IMR-90 (cell line): ENCODE measurements at places on chromosomes 7 and 10. TPM values are rescaled to one million over a fixed set of nuclear protein-coding genes. Genes with fewer than 3 reads are reported as not detected.

DNA sequence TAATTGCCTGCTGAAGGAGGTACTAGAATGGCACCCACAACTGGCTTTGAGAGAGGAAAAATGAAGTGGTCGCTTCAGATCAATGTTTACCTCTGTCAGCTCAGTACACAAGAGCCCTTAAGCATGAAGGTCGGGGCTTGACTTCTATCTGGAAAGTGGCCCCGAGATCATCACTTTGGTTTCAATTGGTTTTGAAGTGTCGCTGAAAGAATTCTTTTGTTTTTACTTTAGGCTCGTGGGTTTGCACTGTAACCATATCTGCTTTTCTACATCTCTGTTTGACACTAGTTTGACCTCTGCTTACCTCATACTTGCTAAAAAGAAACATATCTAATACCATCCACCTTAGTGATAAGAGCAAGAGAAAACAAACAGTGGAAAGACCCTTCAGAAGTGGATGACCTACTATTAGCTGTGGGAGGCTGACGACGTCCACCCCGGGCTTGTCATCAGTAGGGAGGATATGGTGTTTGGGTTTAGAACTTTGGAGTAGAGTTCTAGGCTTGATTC is 361.8 kb downstream of the GATA3 start:
- no peak for DNase-seq

- DNase-seq: no peak
Observed at GRCh38 chr10:110744782-110745181, 100.6 kb downstream of the RBM20 start.

- peak; percentile 100 for DNase-seq
Observed at GRCh38 chr7:105776068-105776790, 100.2 kb downstream of the ATXN7L1 start.

Gene SH2B2
- 0.36 and 0.56 TPM in 2 replicates for total RNA-seq

- no peak for DNase-seq
Observed at GRCh38 chr7:44918029-44918428, 32.7 kb upstream of the PURB start.

- no peak for DNase-seq
Observed at GRCh38 chr10:120800528-120801323, 50.4 kb upstream of the WDR11 start.

Gene FAM24B
- 1.6 and 2.2 TPM in 2 replicates for total RNA-seq

DNA sequence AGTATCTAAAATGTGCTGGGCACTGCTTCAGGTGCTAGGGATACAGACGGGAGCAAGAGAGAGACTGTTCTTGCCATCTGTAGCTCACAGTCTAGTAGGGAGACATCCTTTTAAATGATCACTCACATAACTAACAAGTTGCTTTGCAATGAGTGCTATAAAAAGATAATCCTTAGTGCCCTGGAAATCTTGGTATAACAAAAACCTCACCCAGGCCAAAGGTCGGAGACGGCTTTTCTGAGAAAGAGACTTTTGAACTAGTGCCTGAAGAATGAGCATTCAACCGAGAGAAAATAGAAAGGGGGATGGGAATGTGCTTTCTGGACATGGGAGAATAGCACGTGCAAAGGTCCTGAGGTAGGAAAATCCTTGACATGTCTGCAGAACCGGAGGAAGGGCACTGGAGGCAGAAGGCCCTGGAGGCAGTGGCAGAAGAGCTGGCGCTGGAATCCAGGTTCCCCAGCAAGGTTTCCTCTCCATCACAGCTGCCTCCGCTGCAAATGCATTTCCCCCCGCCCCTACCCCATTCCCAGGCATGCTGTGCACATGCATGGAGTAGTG is 89.4 kb downstream of the COL13A1 start:
- no peak for DNase-seq

DNA sequence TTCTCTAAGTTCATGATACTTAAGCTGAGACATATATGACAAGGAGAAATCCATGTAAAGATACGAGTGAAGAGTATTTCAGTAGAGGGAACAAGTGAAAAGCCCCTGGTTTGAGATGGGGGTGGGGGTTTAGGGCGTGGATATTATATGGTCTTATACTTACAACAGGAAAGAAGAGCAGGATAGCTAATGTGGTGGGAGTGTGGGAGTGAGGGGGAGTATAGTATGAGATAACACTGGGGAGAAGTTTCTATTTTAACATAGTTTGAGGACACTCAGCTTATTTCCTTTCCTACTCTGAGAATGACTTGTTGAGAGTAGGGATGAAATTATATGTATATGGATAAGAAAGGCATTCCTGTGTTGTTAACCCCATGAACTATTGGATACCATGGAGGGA is 36.5 kb downstream of the MCU start:
- no peak for DNase-seq

Gene FAM107B
- 27.1 and 46.4 TPM in 2 replicates for total RNA-seq

GRCh38 chr10:69265521-69265920 is 12.8 kb upstream of the HK1 start:
- no peak for DNase-seq

Gene CALHM1
- total RNA-seq: not detected in 2 replicates

Gene DNAJC1
- 13.3 and 22.8 TPM in 2 replicates for total RNA-seq

Gene RPEL1
- total RNA-seq: under 0.01 and 0.28 TPM in 2 replicates

- peak; percentile 15 for DNase-seq
Observed at GRCh38 chr10:124612611-124613498, 131.3 kb downstream of the FAM53B start.

DNA sequence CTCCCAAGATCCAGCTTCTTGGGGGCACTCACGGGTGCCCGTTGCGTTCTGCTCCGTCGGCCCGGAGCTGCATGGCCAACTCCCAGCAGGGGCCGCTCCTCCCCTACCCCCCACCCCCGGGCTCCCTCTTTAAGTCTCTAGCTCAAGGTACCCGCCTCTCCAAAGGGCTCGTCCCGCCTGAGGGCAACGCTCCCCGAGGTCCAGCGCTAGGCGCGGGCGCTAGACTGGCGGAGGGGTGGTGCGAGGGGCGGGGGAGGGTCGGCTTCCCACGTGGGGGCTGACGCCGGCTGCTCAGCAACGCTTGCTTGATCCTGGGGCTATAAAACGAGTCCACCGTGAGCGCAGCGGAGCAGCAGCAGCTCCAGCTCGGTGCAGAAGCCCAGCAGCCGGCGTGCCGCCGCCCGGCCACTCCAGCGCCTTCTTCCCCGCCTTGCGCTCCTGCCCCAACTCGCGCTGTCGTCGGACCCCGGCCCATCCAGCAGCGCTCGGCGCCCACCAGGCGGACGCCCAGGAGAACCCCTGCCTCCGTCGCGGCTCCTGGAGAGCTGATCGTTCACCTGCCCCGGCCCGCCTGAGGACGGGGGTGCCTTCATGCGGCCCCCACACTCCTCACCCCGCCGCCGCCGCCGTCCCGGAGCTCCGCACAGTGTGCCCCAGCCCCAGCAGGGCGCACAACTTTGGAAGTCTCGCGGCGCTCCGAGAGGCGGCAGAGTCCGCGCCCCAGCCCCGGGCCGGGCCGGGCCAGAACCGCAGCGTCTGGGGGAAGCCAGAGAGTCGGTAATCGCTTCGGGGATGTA is at the start of gene ADRA2A:
TSS of gene ADRA2A (plus strand) at position 348 of the 797 bp plus-strand sequence. CDS start 968 bp downstream, outside the sequence.
- peak; percentile 15 for DNase-seq

- no peak for DNase-seq
Observed at GRCh38 chr7:106110885-106111654, 1.0 kb downstream of the SYPL1 start.

- no peak for DNase-seq
Observed at GRCh38 chr10:29958440-29958839, 100.9 kb downstream of the JCAD start.

GRCh38 chr10:116269619-116270018 is 3.4 kb downstream of the GFRA1 start:
- DNase-seq: no peak

GRCh38 chr10:71795248-71795647 is 21.9 kb upstream of the VSIR start:
- peak; percentile 23 for DNase-seq

GRCh38 chr10:35432781-35433338 is 96.6 kb downstream of the CCNY start:
- no peak for DNase-seq

GRCh38 chr7:105133358-105133757 is 119.4 kb downstream of the KMT2E start:
- DNase-seq: no peak

Gene IGFBP1
- not detected in 2 replicates for total RNA-seq

DNA sequence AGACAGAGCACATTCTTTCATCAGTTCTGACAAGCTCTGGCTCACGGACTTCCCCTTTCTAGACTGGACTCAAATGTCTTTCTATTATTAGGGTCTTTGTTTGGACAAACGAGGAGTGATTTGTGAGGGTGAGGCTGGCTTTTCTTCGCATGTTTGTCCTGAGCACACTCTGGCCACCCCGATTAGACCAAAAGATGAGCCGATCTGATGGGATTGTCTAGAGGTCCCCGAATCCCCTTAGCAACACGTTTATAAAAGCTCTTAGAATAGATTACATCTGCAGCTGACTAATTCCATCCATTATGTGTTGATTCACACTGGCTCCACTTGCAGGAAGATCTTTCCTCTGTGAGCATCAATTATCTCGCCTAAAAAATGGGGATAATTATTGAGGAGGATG is 675.4 kb upstream of the AUTS2 start:
- DNase-seq: no peak

DNA sequence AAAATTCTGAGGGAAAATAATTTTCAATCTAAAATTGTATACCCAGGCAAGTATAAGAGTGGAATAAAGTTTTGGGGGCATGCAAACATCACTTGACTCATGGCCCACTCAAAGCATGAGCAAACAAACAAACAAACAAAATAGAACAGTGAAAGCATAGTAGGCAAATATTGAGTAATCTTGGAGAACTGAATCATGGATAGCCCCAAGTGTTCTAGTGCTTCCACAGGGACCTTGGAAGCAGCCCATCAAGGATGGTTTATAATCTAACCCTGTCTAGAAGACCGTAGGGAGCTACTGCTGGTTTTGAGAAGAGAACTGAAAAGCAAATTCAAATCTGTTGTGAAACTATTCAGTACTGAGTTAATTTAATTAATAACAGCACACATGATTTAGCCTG is 22.1 kb downstream of the POLR3A start:
- DNase-seq: no peak

DNA sequence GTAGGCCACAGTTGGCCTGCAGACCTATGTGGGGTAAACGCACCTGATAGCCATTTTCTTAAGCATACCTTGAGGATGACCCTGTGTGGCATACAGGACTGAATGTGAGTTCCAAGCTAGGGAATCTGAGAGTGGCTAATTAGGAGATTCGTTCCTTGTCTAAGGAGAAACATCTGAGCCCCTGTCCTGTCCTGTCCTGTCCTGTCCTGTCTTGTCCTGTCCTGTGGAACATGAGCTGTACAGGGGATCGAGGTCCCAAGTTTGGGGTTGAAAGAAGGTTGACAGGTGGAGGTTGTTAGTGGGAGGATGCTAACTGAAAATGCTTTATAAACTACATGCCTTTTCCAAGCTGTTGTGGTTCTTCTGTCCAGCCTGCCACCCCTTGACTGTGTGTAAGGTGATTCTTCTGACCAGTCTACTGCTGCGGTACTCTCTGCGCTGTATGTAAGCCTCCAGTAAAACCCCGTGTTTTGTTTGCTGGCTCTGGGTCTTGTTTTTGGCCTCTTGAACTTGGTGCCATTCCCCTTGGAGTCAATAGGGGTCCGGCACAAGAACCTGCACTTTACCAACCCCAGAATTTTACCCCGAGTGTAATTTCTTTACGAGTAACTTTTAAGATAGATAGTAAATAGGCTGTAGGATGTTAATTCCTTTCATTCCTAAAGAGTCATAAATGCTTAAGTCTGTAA is 26.4 kb downstream of the ZNRF2 start:
- DNase-seq: no peak

GRCh38 chr7:79212334-79212733 is 241.1 kb downstream of the MAGI2 start:
- no peak for DNase-seq

Gene AMZ1
- 0.54 and 0.83 TPM in 2 replicates for total RNA-seq

GRCh38 chr7:97128736-97129135 is 11.2 kb downstream of the SDHAF3 start:
- DNase-seq: no peak

- peak; percentile 40 for DNase-seq
Observed at GRCh38 chr7:131383417-131384285, 56.0 kb downstream of the MKLN1 start.

DNA sequence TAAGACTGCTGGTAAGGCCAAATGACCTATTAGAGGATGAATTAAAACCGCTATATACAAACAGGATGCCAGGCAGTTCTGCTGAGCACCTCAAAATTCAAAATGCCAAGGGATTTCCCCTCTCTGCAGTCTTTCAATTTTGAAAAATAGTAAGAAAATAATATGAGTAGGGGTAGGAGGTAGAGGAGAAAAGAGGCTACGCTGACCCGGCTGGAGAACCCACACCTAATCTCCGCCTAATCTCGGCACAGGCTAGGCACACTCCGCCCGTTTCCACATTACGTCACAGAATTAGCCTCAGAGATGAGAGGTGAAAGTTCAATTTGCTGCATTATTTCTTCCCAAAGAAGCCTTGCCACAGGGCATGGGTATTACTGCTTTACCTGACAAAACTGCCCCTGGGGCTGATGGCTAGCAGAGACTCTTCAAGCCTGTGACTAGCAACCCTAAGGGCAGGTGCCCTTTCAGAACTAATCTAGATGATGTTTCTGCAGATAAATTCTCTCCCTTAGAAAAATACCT is 21.3 kb upstream of the SPOCK2 start:
- no peak for DNase-seq

Gene RSPH10B2
- total RNA-seq: not detected in 2 replicates

Gene IDI2
- not detected in 2 replicates for total RNA-seq

DNA sequence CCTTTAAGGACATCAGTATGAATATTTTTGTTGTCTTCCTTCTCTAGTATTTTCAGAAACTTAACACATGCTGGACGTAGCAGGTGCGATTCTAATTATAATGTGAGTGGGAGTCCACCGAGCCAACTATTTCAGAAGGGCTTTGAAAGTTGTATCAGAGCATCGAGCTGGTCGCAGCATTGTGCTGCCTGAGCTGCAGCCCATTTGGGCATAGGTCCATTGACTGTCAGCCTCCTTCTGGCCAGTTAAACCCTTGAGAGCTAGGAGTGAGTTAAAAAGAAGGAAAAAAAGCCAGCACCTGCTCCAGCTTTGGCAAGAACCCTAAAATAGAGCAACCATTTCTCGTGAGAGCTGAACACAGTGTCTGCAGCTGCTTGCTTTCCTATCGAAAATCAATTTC is 47.8 kb downstream of the SLC35G1 start:
- no peak for DNase-seq
